ENCODE measurements at places on chromosomes 13 and 19.

DNA sequence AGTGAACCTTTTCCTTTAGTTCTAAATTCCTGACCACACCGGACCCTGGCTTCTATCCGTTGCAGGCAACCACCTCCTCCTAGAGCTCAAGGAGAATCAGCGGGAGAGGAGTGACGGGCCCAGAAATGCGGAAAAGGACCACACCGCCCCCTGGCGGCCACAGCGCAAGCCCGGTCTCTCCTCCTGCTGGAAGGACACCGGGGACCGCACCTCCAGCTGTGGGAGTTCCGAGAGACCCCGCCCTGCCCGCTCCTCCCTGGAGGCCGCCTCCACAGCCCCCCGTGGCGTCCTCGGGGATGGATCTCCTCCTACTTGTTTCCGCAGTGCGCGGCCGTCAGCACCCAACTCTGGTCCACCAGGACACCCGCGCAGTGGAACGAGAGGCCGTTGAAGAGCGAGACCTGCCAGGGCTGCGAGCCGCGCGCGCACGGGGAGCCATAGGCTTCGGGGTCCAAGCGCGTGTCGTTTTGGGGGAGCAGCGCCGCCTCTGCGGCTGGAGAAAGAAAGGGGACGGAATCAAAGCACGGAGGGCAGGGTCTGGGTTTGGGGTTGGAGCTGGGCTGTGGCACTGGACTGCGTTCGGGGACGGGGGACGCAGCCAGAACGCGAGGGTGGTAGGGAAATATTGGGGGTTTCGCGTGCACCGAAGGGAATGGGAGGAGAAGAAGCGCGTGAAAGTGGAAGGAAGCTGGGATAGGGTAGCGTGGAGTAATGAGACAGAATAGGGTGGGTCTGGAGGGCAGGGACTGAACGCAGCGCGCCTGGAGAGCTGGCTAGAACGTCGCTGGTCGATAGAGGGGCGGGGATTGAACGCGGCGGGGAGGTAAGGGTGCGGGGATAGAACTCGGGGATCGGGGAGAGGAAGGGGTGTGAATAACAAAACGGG, 2.5 kb downstream of the KLK10 start:
- peak; percentile 84 for DNase-seq

- no peak for DNase-seq
Observed at GRCh38 chr13:20356444-20356843, 124.3 kb upstream of the GJB6 start.

DNA sequence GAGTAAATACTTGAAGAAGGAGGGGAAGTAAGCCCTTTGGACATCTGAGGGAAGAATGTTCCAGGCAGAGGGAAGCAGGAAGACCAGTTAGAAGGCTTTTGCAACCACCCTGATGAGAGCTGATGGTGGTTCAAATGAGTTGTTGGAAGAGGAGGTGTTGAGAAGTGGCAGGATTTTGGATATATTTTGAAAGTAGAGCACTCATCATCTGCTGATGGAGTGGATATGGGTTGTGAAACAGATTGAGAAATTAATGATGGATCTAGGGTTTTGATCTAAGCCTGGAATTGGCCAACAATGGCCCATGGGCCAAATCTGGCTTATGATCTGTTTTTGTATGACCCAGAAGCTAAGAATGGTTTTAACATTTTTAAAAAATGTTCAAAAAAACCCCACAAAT, 230.7 kb downstream of the NDFIP2 start:
- no peak for DNase-seq

DNA sequence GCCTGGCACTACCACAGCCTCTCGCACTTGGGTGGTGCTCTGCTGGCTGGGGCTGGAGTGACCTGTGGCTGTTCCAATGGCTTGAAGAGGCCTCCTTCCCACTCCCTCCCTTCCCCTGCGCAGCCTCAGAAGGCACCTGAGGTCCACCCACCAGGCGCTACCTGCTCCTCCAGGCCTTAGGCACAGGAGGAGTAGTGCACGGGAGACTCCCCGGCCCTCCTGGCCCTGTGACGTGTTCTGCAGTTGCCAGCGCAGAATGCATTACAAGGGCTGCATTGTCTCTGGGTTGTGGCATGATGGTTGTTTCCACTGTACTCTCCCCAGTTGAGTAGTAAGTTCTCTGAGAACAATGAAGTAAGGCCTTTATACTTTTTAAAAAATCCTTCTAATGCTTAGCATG, 128.6 kb downstream of the TEX29 start:
- no peak for DNase-seq

GRCh38 chr19:40147693-40148347, 43.4 kb upstream of the MAP3K10 start:
- DNase-seq = no peak

- DNase-seq = no peak
Observed at GRCh38 chr13:39257642-39258041, 219.4 kb downstream of the NHLRC3 start.

DNA sequence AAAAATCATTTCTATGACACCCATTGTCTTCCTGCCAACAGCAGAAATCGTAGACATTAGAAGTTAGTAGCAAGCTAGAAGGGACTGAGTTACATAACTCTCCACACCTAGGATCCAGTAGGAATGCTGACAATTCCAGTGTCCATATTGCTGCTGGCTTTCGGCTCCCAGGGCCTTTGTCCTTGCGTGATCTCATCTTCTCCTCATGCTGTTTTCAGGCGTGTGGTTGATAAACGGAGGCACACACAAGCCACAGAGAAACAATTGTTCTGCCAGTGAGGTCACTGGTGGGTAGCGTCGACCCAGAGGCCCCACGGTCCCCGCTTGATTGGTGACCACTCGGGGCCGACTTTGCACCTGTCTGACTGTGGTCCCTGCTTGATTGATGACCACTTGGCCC, 31.6 kb upstream of the F7 start:
- no peak for DNase-seq

- no peak for DNase-seq
Observed at GRCh38 chr19:52196256-52196967, 6.6 kb downstream of the PPP2R1A start.

- DNase-seq = no peak
Observed at GRCh38 chr13:50286324-50286723, 271.1 kb downstream of the KCNRG start.

DNA sequence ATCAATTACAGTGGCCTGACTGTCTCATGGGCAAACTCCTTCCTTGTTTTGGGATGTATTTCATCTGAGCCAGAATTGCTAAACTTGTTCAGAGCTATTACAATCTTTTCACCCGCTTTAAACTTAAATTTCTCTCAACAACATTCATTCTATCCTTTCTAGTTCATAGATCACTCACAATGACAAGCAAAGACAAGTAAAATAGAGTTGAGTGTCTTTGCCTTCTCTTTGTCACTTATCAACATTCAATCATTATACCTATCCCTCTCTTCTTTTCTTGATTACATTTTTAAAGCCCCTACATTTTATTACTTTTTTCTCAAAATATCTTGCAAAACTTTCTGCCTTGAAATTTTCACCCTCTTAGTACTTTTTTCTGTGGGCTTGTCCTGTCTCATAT, 1113.1 kb downstream of the PCDH17 start:
- DNase-seq = no peak

DNA sequence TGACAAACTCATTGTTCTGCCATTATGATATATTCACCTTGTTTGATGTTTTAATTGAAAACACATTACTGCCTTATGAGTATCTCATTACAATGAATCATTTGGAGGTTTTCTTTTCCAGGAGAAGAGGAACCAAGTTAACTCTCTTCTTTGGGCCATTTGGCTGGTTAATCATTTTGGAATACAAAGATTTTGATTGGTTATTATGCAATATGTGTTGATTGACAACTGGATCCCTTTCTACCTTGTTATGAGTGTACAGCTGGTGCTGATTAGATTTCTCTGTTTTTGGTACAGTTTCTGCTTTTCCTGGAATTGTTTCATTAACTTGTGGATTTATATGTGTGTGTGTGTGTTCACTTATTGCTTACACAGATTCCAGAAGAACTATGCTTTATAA, 49.2 kb upstream of the RGCC start:
- DNase-seq = no peak

DNA sequence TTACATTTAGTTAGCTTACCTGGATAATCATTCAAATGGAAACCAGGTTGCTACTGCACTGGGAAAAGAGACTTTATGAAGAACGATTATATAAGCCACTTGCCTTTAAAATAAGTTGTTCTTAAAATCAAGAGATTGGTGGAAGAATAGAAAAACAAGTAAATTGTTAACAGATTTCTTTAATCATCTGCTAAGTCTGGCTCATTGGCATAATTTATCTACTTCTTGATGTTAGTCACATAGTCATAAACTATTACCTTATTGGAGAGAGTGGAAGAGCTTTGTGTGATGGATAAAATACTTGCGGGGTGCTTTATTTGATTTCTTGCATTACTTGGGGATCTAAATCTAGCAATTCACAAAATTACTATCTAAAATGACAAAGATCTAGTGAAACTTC, 6.8 kb downstream of the LSM14A start:
- no peak for DNase-seq

DNA sequence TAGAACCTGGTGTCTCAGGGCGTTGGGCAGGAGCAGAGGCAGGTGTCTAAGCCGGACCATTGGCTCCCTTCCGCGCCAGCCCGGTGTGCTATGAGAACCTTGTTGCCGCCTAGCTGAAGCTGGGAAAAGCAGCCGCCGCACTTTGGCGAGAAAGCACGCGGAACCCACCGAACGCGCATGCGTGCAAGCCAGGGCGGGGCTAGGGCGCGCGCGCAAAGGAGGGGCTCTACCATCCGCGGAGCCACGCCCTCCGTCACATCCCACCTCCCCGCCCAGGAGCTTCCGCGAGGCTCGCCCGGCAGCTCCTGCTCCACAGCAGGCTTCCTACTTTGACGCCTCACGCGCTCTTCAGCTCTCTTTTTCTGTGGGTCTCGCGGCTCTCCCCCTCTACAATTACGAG, 51.3 kb downstream of the WDR87 start:
- peak; percentile 77 for DNase-seq

- no peak for DNase-seq
Observed at GRCh38 chr13:73411067-73411809, 352.4 kb downstream of the KLF5 start.

- DNase-seq = no peak
Observed at GRCh38 chr13:24654741-24655140, 25.5 kb upstream of the ATP12A start.

- no peak for DNase-seq
Observed at GRCh38 chr19:53915000-53915399, 5.9 kb downstream of the CACNG7 start.

DNA sequence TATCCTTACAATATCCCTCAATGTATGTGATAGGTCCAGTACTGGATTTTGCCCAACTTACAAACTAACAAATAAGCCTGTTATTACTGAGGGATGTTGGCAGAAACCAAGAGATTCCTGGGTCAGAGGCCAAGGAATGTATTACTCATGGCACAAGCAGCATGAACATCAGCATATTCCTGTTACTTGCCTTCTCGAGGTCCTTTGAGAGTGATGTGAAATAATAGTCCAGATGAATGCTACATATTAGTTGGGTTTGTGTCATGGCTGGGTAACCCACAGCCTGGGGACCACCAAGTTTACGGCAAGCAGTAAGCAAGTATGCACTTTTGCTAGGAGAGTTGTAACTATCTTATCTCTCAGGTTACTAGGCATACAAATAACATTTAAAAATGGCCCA, 384.5 kb upstream of the GPC6 start:
- DNase-seq = no peak

GRCh38 chr19:30604657-30605056, 232.5 kb downstream of the ZNF536 start:
- DNase-seq = no peak

- no peak for DNase-seq
Observed at GRCh38 chr13:25196971-25197370, 24.9 kb upstream of the AMER2 start.

- DNase-seq = peak; percentile 77
Observed at GRCh38 chr19:3586127-3586626, 899 bp downstream of the GIPC3 start.

DNA sequence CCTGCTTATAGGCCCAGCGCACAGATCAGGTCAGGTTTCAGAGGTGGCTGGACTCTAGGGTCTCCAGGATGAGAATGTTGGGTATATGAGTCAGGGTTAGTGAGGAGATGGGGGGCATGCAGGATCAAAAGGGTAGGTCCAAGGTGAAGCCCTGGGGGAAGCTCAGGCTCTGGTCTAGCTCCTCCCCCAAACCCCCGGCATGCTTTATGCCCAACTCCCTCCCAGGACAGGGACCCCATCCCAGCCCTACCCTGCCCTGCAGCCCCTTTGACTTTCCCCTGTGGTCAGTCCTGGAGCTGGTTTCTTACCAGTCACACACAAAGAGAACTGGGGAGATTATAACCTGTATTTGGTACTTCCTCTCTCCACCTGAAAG, 9.8 kb upstream of the CEACAM18 start:
- DNase-seq = no peak

- peak; percentile 82 for DNase-seq
Observed at GRCh38 chr19:6667114-6667627, 2.8 kb downstream of the TNFSF14 start.

- DNase-seq = no peak
Observed at GRCh38 chr19:28359431-28360414, 853.2 kb downstream of the UQCRFS1 start.

GRCh38 chr13:59546178-59546577, 617.5 kb downstream of the DIAPH3 start:
- DNase-seq = no peak

DNA sequence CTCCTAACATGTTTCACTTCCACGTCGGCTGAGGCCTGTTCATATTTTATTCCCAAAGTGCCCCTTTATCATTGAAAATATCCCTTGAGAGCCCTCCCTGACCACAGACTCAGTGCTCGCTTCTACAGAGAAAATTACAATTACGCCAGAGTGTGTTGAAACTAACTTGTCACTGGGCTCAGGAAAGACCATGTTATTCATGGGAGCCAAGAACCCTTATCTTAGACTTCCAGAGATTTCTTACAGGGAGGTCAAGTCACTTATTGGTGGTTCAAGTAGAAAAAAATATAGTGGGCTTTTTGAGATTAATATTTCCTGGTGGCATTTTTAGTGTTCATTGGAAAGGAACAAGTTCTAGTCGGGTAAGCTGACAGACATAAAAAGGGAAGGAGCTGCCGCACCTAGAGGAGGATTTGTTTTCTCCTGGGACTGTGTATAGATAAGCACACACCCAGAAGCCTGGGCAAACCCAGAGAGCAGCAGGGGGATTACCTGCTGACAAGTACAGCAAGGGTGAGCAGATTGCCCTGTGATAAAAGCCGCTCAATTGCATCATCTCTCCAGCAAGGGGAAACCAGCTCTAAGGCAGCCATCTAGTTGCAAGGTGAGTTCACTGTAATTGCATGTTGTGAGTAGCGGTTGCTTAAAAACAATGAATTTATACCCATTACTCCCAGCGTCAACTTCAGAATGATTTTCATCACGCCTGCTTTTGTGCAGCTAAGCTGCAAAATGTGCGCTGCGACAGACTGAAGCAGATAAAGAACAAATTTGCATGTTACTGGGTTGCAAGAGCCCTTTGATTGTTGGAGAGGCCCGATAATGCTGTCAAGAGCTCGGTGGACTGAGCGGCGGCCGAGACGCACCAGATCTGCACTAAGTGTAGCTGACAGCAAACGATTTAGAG, 46.2 kb downstream of the DCT start:
- no peak for DNase-seq

- no peak for DNase-seq
Observed at GRCh38 chr19:57161985-57162539, 5.2 kb downstream of the DUXA start.

All from activated effector memory CD4-positive, alpha-beta T cell treated with anti-CD3 and anti-CD28 coated beads, Interleukin-2, amount 50 U/mL, for 16 hours (primary cell).